Glomerular endothelial cell (primary cell): ENCODE measurements at places on chromosomes 2 and 18. TPM values are rescaled to one million over a fixed set of nuclear protein-coding genes. Genes with fewer than 3 reads are reported as not detected.

- no peak for DNase-seq
Measured at GRCh38 chr2:106306387-106306786, 112.3 kb upstream of the UXS1 start.

GRCh38 chr2:57990118-57990725, 56.4 kb upstream of the VRK2 start:
- DNase-seq: no peak

- no peak for DNase-seq
Measured at GRCh38 chr2:187532333-187533120, 21.7 kb downstream of the TFPI start.

DNA sequence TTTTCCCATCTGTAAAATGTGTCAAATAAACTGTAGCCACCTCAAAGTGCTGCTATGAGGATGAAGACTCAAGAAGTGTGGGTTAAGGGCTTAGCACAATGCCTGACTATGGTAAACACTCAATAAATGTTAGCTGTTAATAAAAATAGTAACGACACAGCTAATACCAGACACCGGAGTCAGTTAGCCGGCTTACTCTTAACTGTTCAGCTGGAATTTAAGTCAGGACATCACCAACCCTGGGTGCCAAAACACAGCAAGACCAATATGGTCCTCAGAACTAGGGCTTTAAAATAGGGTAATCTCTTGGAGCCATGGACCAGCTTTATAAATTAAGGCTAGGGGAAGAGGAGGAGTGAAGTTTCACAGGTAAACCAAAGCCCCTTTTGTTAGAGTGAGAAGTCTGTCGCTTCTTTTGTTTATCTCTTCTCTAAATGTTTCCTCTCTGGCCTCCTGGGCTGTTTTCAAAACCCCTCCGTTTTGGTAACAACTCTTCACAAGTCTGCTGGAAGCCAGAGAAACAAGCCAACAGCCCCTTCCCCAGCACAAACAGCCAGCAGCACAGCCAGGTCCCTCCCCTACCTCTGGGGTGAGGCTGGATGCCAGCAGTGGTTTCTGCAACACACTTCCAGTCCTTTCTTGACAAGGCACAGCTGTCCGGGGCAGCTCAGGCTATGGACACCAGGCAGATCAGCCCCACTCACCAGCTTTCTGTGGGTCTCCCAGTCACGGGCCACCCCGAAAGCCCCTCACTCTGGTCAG, 13.8 kb upstream of the FZD7 start:
- no peak for DNase-seq

- DNase-seq: no peak
Measured at GRCh38 chr2:54706622-54707021, 16.8 kb upstream of the EML6 start.

Gene DES
- not detected in 2 replicates for total RNA-seq

GRCh38 chr2:178485356-178485755, 5.1 kb downstream of the PLEKHA3 start:
- no peak for DNase-seq

DNA sequence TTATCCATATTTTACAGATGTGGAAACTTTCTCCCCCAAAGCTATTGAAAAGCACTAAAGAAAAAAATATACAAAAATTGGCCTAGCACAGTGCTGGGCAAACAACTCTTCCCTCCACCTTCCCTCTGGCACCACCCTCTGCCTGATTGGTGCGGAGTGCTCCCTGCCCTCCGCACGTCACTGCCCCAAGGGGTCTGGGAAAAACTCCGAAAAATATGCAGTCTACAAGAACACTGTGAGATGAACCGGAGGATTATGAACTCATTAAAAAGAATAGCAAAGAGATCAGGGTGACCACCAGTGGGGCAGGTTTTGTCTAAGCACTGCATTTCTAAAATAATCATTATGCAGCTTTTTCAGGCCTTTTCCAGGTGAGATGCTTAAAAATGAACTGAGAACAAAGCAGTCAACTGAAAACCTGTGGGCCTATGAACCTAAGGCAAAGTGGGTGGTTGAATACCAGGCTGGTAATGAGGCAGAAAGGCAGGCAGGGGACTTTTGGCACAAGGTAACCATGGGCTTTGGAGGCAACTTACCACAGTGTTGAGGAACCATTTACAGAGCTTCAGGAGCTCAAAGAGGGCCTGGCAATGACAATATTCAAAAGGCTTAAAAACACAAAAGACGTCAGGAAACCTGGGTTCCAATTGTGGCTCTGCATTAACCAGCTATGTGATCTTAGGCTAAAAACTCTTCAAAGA, 57.5 kb downstream of the AAK1 start:
- no peak for DNase-seq

Gene FAP
- 17.8 and 50.0 TPM in 2 replicates for total RNA-seq
